ENCODE measurements at places on chromosomes 1 and 21.

DNA sequence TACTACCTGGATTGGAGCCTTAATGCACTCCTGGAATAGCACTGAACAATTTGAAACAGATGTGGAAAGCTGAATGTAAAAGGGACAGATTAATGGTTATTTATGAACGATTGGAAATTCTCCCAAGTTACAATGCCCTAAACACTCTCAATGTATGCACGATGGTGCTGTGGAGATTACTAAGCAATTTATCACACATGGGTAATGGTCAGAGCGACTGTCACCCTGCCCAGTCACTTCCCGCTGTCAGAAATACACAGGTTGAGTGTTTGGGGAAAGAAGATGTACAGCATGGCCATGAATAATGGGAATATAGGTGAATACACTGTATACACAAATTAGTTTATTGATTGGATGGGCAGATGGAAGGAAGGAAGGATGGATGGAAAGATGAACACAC is 342.4 kb downstream of the VAV3 start:
- no peak for DNase-seq

DNA sequence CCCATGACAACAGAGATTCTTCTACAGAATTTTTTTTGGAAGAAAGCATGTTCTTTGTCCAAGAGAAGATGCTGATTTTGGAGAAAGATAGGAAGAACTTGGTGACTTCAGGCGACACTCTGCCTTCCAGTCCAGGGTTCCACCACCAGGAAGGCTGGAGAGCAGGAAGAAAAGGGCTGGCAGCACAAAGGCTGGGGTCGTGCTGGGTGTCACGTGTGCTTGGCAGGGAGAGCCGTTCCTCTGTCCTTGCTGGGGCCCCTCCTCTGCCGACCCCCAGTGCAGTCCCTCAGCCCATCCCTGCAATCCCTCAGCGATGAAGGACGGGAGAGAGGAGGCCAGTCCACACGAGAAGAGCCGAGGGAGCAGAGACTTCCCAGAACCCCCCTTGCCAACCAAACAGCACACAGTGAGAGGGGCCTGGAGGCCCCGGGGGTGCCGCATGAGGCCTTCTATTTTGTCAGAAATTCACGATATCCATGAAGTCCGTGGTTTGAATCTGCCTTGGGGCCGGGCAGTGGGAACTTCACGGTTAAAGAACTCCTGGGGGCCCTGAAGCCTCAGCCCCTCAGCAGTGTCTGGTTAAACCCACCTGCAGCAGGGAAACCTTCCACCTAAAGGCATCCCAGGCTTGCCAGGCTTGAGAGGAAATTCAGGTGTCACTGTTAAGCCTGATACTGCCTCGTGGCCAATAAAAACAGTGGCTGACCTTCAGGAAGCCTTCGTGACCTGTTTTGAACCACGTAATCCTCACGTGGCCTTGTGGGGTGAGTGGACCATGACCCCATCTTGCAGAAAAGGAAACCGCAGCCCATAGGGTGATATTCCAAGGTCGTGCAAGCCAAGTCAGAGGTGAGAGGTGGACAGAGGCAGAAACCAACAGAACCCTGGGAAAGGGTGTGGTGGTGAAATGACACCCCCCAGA is 3.4 kb downstream of the KRTAP10-12 start:
- no peak for DNase-seq

DNA sequence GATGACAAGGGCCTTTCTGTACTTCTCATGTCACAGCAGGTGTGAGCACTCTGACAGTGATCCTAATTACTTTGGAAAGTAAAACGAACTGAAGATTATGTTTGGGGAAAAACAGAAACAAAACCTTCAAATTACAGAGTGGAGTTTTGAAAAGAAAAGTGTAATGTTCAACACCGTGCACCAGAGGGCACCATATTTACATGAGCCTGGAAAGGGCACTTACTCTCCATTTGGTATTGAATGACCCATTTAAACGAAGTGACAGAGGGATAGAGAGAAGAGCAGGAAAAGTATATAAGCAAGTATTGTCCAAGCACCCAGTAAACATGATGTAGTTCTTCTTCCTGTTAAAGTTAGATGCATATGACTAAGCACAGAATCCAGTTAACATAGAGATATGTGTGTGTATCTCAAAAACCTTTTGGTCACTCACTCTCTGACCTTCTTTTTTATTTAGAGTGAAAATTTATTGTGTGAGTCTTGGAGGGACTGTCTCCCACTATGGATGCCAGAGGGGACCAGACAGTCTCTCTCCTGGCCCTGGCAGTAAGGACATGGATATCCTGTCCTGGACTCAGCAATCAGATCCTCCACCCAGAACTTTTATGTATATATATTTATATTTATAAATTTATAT is 3.8 kb upstream of the RGSL1 start:
- peak; percentile 14 for DNase-seq

DNA sequence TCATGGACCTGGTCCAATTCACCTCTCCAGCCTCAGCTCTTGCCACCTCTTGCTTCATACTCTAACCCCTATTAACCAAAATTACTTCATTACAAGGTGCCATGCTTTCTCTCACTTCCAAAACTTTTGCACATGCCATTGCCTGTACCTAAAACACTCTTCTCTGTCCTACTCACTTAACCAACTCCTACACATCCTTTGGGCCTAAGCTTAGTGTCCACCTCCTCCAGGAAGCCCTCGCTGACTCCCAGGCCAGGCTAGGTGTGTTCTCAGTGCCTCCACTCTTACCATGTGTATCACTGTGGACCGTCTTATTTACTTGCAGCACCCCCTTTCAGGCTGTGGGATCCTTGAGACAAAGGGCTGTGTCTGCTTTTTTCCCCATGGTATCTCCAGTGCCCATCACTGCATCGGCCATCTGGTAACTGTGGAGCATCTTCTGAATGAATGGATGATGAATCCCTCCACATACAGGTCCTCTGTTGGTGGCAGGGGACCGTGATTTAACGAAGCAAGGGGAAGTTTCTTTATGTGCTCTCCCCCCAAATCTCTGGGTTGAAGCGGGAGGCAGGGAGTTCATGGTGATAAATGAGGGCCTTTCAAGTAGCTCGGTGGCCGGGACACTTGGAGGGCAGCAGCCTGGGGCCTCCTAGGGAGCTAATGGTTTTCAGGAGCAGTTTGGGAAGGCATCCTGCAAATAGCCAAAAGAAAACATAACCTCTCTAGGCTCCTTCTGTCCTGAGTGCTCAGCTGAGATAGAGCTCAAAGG is 111.9 kb downstream of the TRABD2B start:
- DNase-seq = no peak

- no peak for DNase-seq
These were observed 18.6 kb upstream of the PRDM15 start for GRCh38 chr21:41897700-41898099.

- DNase-seq = no peak
These were observed 10.3 kb downstream of the DNALI1 start for GRCh38 chr1:37567023-37567422.

GRCh38 chr1:151189637-151190445 is at the start of gene VPS72:
VPS72 (minus strand) TSS chr1:151190197; CDS start chr1:151190121, 76 bp downstream.
- DNase-seq = peak; percentile 75

DNA sequence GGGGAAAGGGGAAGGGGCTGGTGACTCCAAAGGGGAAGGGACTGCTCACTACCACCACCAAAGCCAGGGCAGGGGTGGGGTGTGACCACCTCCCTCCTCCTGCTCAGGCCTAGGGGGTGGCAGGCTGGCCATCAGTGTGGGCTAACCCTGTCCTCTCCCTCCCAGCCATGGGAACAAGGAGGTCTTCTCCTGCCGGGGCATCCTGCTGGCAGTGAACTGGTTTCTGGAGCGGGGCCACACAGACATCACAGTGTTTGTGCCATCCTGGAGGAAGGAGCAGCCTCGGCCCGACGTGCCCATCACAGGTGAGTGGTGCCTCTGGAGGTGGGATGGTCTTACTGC is 5.7 kb downstream of the ZC3H12A start:
- DNase-seq = peak; percentile 52

- no peak for DNase-seq
These were observed 13.4 kb downstream of the OSCP1 start for GRCh38 chr1:36436821-36437220.

DNA sequence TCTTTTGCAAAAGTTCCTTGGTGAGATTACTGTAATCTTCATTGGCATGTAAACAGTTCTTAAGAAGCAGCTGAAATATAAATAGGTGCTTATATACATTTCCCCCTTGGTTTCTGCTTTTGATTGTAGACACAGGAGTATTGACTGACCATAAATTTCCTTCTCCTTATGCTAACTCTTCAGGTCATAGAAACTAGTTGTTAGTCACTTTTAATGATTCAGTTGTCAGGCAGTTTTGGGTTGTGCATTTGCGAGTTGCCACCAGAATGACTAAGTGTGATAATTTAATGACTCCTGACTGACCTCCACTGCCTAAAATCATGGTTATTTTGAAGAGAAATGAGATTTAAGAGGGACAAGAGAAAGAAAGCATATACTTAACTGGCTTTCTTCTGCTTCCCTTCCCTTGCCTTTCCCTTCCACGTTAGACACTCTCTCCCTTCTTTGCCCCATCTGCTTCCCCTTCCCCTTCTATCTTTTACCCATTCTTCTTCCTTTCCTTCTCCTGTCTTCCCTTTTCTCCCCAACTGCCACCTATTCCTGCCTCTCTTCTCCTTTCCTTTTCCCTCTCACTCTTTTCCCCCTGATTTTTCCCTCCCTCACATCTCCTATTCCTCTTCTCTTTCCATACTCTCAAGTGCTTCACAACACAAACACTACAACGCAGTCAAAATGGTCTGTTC is 12.3 kb downstream of the ZMPSTE24 start:
- no peak for DNase-seq

DNA sequence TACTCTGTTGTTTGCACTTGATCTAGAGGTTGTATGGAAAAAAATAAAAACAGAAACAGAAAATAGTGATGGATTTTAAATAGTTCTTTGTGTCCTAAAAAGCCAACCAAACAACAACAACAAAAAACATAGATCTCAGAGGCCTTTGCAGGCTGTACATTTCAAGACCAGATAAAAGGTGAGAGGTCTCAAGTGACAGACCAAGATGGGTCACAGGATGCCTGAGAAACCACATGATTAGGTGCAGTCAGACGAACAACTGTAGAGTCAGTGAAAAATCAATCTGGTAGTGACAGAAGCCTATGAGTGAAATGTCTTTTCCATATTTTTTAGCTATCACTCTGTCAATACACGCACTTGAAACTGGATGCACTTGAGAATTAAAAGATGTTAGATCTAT is 193.5 kb upstream of the SAMSN1 start:
- no peak for DNase-seq

DNA sequence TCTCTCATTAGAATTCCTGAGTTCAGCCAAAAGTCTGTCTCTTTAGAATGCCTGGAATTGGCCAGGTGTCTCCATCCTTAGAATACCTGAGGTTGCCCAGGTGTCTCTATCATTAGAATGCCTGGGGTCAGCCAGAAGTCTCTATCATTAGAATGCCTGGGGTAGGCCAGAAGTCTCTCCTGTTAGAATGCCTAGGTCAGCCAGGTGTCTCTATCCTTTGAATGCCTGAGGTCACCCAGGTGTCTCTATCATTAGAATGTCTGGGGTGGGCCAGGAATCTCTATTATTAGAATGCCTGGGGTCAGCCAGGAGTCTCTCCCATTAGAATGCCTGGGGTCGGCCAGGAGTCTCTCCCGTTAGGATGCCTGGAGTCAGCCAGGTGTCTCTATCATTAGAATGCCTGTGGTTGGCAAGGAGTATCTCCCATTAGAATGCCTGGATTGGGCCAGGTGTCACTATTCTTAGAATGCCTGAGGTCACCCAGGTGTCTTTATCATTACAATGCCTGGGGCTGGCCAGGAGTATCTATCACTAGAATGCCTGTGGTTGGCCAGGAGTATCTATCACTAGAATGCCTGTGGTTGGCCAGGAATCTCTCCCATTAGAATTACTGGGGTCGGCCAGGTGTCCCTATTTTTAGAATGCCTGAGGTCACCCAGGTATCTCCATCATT is 43.0 kb downstream of the RNF187 start:
- no peak for DNase-seq

- no peak for DNase-seq
These were observed 333.6 kb downstream of the KCNH1 start for GRCh38 chr1:210800301-210800700.

DNA sequence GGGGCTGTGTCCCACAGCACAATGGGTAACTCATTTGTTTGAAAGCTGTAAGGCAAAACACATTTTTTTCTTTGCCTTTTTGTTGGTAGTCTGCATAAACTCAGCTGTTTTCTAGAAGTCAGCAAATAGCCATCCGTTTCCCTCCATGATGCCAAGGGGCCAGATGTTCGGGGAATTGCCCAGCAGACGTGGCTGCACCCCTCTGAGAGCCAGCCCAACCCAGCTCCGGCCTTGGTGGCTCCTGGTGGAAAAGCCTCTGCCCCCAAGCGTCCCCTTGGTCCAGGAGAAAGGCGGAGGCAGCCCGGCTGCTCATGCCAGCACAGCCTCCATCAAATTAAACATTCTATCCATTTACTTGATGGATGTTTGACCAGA is 58.4 kb upstream of the ADARB1 start:
- no peak for DNase-seq

GRCh38 chr1:17095141-17095540 is 24.1 kb downstream of the PADI2 start:
- DNase-seq = no peak

DNA sequence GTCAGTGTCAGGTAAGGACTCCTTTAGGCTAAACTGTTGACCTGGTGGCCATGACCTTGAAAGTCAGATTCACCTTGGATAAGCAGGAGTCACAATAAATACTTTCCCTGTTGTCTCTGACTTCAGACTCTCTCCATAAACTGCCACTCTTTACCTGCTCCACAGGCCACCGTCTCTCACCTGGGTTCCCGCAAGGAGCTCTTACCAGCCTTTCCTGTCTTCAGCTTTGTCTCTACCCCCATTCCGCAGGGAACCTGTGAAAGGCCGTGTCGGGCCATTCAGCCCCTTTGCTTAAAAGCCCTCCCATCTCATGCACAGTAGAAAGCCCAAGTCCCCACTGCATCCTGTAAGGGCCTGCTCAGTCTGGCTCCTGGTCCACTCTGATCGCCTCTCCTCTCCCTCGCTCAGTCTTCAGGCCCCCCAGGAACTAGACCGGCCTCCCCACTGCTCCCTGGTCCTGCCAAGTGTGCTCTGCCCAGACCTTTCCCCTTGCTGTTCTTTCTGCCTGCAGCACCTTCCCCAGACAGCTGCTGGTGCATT is 79.5 kb downstream of the ACTL8 start:
- no peak for DNase-seq

All from NK-92 treated with Interleukin-12 subunit alpha and Interleukin-12 subunit beta, amount 100 ng/mL, for 24 hours (cell line).